ENCODE measurements at places on chromosomes 5 and 9.

DNA sequence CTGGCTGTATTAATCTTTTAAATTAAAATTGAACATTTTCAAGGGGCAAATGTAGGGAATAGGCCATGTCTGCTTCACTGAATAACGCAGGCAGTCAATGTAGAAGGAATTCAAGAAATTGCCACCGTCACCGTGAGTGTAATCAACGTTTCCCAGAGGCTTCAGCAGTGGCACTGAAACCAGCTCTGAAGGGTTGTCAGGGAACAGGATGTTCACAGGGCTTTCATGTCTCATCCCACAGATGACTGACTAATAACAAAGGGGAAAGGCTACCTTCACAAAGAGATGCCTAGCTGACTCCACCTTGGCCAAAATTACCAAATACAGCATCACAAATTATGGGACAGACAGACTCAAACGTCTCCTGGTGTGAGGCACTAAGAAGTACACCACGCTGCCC lies 70.4 kb upstream of the SIMC1 start:
- DNase-seq: no peak

GRCh38 chr9:128494108-128494745 lies 10.3 kb upstream of the GLE1 start:
- DNase-seq: no peak

- no peak for DNase-seq
These were observed 1079.9 kb upstream of the ACO1 start for GRCh38 chr9:31304576-31304975.

- DNase-seq: no peak
These were observed 141.6 kb downstream of the SLC25A46 start for GRCh38 chr5:110880413-110880812.

GRCh38 chr9:37920471-37921167 lies 16.7 kb upstream of the SLC25A51 start:
- DNase-seq: no peak

- DNase-seq: no peak
These were observed 11.0 kb upstream of the FAM120AOS start for GRCh38 chr9:93464395-93464794.

GRCh38 chr5:176830995-176831423 lies 20.6 kb downstream of the UNC5A start:
- no peak for DNase-seq

DNA sequence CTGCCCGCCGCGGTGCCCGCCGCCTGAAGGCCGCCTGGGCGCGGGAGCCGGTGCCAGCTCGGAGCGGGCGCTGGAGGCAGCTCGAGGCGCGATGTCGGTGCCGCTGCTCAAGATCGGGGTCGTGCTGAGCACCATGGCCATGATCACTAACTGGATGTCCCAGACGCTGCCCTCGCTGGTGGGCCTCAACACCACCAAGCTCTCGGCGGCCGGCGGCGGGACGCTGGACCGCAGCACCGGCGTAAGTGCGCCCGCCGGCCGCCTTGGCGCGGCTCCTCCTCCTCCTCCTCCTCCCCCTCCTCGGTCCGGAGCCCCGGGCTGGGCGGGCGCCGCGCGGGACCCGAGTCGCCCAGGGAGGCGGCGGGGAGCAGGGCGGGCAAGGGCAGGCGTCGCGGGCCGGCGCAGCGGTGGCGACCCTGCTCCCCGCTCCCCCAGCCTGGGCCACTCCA lies 455 bp downstream of the OLFM1 start:
- no peak for DNase-seq

DNA sequence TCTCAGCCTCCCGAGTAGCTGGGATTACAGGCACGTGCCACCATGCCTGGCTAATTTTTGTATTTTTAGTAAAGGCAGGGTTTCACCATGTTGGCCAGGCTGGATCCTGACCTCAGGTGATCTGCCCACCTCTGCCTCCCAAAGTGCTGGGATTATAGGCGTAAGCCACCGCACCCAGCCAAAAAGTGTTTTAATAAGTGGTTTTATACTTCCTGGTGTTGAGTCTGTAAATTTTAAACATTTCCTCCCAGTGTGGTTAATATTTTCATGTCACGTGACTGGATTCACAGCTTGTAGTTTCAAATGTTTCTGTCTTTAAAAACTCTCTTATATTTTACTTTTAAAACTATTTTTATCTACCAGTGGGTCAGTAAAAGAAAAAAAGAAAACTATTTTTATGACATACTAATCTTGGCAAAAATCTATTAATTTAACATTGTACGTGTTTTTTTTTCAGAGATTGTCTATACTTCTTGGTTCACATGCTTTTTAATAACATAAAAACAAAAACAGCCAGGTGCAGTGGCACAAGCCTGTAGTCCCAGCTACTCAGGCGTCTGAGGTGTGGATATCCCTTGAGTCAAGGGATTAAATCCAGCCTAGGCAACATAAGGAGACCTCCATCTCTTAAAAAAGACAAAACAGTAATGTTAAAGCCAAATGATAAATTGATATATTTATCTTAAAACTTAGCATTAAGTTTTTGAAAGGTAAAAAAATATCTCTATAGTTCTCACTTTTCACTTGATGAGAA lies 117.1 kb downstream of the DMXL1 start:
- no peak for DNase-seq

GRCh38 chr9:96420468-96421219 lies 2.5 kb upstream of the ZNF367 start:
- no peak for DNase-seq

DNA sequence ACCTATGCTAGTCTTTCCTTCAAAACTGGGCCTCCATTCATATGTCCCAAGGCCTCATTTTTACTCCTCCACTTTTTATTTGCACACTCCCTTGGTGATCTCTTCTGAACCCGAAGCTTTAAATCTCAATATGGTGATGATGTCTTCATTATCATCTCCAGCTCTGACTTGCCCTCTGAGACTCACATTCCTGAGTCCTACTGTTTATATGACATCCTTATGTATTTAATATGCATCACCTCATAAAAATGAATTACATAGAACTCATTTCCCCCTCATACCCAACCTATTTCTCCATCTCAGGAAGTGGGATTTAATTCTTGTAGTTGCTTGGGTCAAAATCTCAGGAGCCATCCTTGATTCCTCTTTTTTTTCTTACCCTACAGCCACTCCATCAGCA lies 473.0 kb downstream of the EBF1 start:
- DNase-seq: no peak

DNA sequence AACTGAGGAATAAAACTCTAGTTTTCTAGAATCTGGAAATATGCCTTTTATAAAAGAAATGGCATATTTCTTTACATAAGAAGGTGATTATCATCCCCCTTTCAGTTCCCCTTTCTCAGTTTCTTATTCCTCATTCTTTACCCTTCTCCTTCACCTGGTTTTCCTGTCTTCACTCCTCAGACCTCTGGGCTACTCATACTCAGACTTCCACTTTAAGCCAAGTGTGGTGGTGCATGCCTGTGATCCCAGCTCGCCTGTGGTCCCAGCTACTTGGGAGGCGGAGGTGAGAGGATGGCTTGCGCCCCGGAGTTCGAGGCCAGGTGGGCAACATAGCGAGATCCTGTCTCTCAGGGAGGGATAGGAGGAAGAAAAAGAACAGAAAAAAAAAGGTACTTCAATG lies 57.2 kb downstream of the RANBP6 start:
- DNase-seq: no peak

DNA sequence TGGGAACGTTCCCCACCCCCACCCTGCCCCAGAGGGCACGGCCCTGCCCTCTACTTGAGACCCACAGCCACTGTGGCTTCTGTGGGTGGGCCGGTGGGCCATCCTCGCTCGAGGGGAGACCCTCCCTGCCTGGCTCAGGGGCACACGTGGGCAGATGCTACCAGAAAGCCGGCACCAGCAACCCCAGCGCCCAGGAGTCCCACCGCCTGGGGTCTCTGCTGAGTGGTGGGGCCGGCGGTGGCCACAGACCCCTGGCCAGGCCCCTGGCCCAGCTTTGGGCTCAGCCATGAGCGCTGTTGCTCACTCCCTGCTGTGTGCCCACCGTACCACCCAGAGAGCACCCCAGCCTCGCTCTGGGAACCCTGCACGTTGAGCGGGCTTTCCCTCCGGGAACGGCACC lies 16.5 kb upstream of the NRARP start:
- DNase-seq: no peak

DNA sequence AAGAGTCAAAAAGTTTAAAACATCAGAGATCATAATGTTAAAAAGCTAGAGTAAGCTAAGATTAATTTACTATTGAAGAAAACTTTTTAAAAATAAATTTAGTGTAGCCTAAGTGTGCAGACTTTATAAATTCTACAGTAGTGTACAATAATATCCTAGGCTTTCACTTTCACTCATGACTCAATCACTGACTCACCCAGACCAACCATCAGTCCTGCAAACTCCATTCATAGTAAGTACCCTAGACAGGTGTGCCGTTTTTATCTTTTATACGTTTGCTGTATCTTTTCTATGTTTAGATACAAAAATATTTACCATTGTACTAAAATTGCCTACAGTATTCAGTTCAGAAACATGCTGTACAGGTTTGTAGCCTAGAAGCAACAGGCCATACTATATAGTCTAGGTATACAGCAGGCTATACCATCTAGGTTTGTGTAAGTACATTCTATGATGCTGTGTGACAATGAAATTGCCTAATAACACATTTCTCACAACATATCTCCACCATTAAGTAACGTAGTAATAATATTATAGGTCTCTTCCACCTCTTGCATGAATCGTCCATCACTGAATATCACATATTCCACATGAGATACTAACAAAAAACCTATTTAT lies 59.2 kb downstream of the MEGF9 start:
- no peak for DNase-seq

DNA sequence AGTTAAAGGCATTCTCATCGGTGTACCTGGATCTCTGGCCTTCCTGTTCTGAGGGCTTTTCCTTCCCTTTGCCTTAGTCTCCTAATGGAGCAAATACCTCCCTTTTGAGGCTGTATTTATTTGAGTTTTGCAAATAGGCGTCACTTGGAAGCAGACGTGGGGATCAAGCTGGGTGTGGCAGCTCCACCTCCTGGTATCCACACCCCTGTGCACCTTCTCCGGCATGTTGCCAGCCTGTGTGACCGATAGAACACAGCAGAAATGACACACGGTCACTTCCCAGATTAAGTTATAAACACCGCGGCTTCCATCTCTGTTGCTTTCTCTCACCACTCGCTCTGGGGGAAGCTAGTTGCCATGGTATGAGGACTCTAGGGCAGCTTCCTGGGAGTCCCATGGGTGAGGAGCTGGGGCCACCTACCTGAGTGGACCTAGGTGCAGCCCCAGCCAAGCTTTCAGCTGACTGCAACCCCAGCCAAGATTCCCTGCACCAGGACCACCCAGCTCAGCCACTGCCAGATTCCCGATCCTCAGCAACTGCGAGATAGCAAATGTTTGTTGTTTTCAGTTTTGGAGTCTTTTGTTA lies 214.4 kb upstream of the MVB12B start:
- DNase-seq: no peak

DNA sequence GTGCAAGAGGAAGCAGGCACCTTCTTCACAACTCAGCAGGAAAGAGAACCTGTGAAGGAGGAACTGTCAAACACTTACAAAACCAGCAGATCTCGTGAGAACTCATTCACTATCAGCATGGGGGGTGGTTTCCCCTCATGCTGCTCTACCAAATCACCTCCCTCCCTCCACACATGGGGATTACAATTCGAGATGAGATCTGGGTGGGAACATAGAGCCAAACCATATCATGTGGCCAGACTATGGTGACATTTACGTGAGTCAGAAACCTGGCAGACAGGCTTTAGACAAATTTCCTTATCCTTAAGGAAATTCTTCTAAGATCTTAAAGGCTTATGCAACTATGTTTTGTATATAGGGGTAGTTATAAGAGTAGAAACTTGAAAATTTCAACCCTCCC lies 8.7 kb upstream of the AOPEP start:
- DNase-seq: no peak

Measured in activated CD8-positive, alpha-beta memory T cell treated with anti-CD3 and anti-CD28 coated beads for 1 hour (primary cell).